Sigmoid colon (tissue), 7 donors: ENCODE measurements at places on chromosomes 5 and 9. TPM values are rescaled to one million over a fixed set of nuclear protein-coding genes. Genes with fewer than 3 reads are reported as not detected.

DNA sequence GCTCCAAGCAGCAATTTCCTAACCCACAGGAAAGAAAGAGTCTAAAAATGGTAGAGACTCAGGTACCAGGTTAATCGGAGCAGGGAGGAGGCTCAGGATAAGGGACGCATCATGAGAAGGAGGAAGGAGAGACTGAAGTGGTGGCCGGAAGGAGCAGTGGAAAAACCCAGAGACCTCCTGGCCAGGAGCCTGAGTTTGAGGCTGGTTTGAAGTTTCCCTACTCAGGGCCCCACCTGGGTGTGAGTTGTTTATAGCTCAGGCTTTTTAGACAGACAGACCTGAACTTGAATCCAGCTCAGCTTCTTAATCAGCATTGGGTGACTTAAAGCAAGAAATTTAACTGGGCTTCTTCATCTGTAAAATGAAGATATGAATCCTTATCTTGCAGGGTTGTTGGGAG is 11.9 kb upstream of the AQP7 start:
- DNase-seq: no peak

The TBC1D9B gene
- 291 TPM for total RNA-seq

DNA sequence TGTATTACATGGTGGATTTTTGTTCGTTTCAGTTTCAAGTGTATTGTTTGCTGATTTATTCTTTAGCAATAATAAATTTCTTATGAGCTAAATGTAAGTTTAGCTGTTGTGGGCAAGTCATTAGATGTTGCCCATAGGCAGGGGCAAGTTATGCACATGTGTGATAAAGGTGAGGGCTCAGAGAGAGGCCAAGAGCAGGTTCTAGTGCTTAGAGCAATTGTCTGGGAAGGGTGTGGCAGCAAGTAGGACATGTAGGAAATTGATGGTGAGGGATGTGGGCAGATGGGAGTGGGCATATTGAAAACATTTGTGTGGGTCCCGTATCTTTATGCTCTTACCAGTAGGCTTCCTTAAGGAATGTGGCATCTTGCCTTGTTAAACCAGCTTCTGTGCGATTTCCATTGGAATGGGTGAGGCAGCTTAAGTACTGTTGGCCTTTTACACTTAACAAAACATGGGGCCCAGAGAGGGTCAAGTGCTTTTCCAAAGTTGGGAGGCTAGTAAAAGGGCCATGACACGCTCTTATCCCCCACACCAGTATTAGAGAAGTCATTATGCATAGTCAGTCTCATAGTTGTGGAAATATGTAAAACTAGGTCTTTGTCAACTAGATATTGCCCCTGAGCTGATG is 60.6 kb downstream of the KDM4C start:
- no peak for DNase-seq

- DNase-seq: no peak
Measured at GRCh38 chr5:156640691-156641241, 209.3 kb upstream of the PPP1R2B start.

The SETX gene
- 45.5 TPM for total RNA-seq

- no peak for DNase-seq
Measured at GRCh38 chr5:148708854-148709253, 54.5 kb upstream of the HTR4 start.

The RALGDS gene
- total RNA-seq: 52.7 TPM

The GCNT4 gene
- total RNA-seq: 3.2 TPM

DNA sequence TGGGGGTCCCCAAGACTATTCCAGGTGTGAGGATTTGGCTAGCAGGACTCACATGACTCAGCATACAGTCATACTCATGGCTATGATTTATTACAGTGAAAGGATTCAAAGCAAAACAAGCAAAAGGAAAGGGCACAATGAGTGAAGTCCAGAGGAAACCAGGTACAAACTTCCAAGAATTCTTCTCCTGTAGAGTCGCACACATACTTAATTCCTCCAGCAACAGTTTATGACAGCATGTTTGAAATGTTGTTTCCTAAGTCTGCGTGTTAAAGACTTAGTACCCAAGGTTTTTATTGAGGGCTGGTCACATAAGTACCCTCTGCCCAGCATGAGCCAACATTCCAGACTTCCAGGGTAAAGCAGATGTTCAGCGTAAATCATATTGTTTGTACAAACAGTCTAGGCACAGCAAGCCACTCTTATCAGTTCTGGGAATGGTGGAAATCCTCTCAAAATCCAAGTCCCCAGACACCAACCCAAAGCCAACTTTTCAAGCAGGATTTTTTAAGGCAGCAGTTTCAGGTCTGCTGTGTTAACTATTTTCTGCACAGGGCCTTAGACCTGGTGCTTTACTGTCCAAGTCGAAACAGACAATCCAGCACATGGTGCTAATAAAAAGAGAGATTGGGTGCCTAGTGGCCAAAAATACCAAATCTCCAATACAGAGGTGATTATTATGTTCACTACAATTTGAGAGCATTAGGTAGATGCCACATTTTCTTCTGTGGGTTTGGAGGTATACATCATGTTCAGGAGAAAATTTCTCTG is 18.6 kb upstream of the RICTOR start:
- no peak for DNase-seq

GRCh38 chr5:173020643-173021042 is 35.5 kb upstream of the CREBRF start:
- DNase-seq: peak; percentile 77

DNA sequence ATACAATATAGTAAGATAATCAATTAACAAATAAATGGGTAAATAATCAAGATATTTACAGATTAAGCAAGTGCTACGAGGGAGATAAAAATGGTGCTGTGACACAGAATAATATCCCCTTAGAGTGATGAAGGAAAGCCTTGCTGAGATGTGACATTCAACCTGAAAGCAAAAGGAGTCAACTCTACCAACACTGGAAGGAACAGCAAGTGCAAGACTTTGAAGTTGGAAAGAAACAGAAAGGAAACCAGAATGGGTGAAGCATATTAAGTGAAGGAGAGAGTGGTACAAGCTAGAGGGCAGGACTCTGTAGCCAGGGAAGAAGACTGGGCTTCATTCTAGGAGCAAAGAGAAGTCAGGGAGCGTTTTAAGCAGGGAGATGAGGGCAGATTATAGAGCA is 12.2 kb upstream of the MEGF9 start:
- no peak for DNase-seq

The POU4F3 gene
- not detected for total RNA-seq
